Activated T-cell treated with anti-CD3 and anti-CD28 coated beads, Interleukin-2, amount 50 U/mL, for 1 hour (primary cell): ENCODE measurements at places on chromosomes 1 and 21.
A peak's percentile ranks its signal among the peaks of the same experiment; 100 is the strongest.

DNA sequence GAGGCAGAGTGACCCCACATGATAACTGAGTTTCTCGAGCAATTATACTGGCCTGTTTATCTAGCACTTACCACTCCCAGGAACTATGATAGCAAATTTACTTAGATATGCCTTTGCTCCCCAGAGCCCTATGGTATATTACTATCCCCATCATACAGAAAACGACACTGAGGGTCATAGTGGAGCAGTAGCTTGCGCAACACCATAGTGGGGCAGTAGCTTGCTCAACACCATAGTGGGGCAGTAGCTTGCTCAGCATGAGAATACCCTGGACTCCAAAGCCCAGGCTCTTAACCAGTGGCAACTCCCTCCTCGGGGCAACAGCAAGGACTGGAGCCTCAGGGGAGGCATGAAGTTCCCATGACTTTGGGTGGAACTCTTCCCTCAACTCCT is 211.9 kb downstream of the NPHP4 start:
- DNase-seq = no peak

DNA sequence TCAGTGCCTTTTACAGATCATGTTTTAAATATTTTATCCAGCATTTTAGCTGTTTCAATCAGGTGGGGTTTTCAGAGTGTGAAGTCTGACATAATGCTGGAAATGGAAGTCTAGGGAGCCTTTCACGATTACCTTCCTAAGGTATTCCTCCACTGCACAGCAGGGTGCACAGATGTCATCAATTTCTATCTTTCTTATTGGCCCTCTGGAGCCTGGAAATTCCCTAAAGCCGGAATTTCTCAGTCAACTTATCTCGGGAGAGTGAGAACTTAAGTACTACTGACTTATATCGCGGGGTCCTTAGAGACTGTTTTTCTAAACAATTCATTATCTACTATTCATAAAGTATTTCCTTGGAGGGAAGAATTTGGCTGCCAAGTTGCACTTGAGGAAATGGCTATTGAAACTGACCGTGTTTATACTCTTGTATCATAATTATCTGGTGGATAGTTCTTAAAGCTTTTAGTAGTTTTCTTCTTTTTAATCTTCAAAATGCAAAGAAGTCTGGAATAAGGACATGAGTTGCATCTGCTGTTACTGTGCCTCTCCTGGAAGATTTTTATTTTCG is 311.8 kb upstream of the B3GALT2 start:
- no peak for DNase-seq

GRCh38 chr1:214934045-214934444 is 148.5 kb upstream of the KCNK2 start:
- no peak for DNase-seq

DNA sequence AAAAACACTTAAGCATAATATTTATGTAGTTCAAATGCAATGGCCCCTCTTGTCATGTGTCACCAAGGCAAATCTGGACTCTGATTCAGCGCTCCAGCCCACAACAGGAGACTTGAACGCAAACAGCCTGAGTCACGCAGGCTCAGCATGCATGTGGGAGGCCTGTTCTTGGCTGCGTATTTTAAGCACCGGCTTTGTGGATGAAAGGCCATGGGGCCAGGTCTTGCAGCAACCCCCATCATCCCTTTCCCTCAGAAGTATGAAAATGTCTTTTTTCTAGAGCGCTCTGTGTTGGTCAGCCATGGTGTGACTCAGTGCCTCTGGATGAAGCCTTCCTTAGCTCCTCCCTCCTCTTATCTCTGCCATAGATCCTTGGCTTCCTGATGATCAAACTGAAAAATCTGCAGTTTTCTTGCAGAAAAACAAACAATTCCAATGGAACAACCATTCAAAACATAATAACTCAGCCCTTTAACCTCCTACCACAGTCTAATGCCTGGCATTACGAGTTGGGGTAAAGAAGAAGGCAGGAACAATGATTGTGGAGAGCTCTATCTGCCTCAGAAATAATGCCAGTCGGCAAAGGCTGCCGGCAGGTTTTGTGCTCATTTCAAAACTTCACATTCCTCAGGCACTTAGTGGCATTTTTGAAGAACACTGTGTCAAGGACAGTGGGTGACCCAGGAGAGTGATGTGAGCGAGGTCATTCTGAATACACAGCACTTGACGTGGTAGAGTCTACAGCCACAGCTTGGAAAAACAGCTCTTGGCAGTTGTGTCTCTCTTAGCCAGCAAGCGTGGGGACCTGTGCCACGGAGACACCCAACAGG is 167.5 kb downstream of the CLIC6 start:
- DNase-seq = no peak

GRCh38 chr21:45592208-45592619 is 50.0 kb upstream of the SLC19A1 start:
- DNase-seq = peak; percentile 62

DNA sequence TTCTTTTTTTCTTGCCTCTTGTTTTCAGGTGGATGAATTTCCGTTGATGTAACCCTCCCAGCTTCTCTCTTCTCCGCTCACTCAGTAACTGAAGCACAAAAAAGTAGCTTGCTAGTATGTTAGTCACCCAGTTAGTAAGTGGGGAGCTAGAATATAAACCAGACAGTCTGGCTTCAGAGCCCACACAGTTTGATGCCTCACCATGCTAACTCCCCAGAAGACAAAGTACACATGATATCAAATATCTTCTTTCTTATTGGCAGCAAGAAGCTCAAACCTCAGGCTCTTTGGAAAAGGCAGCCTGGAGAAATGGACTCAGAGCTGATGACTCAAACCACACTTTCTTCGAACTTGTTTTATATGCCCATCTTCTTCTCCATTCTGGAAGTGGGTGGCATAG is 187.5 kb upstream of the PLXNA2 start:
- DNase-seq = no peak

- no peak for DNase-seq
These were observed 2.8 kb upstream of the C1orf210 start for GRCh38 chr1:43288058-43288784.

DNA sequence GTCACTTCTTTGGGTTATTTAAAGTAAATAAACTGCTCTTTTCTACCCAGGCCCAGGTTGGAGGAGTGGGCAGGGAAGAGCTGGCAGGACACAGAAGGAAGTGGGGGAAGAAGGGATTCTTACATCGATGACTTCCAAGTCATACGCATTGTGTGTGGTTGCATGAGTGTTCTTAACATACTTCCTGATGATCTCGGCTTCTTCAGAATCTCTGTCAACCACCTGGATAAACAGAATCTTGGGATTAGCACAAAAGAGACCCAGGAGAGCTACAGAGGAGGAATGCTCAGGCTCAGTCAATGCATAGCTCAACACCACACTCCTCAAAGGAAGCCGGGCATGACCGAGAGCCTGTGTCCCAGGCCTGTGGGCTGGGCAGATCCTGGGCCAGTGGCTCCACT is 42.1 kb downstream of the PARP1 start:
- no peak for DNase-seq

- DNase-seq = no peak
These were observed 805 bp downstream of the ZNHIT6 start for GRCh38 chr1:85707267-85707989.

GRCh38 chr1:169321539-169321938 is 46.1 kb downstream of the NME7 start:
- DNase-seq = no peak

DNA sequence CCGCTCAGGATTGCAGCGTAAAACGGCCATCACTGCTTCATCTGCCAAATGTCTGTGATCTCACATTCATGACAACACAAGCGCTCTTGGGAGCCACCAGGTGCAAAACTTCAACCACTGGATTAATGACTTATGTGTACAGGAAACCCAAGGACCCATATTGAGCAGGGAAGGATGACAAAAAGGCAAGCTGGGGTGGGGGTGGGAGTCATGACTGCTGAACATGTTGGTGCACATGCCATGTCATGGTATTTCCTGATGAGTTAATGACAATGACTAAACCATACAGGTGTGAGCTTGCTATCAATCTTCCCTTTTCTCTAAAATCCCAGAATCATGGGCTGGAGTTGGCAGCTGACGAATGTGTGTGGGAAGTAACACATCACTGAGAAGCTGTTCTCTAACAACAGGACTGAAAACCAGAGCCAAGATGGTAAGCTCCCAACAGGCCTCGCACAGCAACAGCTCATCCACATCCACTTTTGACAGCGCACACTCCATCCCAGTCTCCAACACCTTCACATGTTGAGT is 3.1 kb upstream of the SH2D5 start:
- DNase-seq = no peak

DNA sequence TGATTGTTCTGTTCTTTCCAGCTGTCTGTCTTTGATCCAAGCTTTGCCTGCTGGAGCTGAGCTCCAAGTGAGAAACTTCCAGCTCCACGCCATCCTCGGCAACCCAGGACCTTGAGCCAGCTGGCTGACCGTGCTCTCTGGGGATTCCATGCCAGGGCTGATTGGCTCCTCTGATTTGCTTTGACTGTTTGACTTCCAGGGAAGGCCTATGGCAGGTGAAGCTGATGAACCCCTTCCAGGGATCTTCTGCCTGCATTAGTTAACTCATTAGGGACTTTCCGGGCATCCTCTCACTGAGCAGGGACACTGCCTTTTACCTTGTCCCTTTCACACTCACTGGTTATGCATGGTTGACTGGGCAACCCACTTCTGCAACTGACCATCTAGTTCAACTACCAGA is 406.1 kb downstream of the RPS6KC1 start:
- DNase-seq = no peak

GRCh38 chr1:201383647-201384405 is 6.3 kb upstream of the TNNT2 start:
- no peak for DNase-seq

- DNase-seq = no peak
These were observed 82.1 kb downstream of the PRDM2 start for GRCh38 chr1:13781907-13782633.

DNA sequence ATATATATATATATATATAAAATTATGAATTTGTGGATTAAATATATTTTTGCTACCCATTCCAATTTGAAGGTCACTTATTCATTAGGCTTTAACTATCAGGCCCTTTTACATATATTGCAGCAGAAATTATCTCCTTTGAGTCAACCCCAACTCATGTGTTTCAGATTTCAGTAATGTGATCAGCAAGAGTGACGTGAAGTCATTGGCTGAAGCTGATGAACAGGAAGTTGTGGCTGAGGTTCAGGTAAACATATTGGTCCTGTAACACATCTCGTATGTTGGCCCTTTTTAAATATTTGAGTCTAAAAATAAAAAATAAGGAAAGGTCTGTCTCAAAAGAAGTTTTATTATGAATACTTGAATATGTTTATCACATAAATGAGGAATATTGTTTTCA is 8.5 kb downstream of the VPS45 start:
- DNase-seq = no peak
